Hematopoietic multipotent progenitor cell treated with erythropoietin and hydrocortisone succinate and interleukin-3 and kit ligand, for 4 days (in vitro differentiated cells): ENCODE measurements at places on chromosomes 1 and 21.

GRCh38 chr1:66788231-66788939 is 12.7 kb downstream of the INSL5 start:
- DNase-seq, result no peak

- no peak for DNase-seq
Observed at GRCh38 chr21:39885119-39885848, 18.0 kb downstream of the PCP4 start.

GRCh38 chr1:178031856-178032320 is 62.0 kb upstream of the RASAL2 start:
- DNase-seq, result peak; percentile 88

GRCh38 chr1:217465102-217465501 is 165.8 kb downstream of the GPATCH2 start:
- DNase-seq, result no peak

GRCh38 chr1:201142849-201143725 is 11.2 kb downstream of the TMEM9 start:
- DNase-seq, result no peak

DNA sequence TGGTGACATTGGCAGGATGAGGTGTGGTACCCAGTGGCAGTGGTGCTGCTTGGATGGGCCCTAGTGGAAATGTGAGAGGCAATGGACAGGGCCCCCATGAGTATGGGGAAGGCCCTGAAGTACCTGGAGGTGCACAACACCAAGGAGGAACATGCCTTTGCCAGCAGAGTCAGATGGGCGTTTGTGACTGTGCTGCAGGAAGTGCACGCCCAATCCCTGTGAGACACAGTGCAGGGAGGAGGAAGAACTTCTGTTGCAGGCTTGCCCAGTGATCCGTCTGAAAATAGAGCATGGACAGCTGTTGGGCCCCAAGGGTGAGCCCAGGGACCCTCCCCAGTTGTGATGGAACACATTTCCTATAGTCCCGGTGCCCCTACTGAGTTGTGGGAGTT is 42.7 kb downstream of the GJA5 start:
- peak; percentile 65 for DNase-seq

DNA sequence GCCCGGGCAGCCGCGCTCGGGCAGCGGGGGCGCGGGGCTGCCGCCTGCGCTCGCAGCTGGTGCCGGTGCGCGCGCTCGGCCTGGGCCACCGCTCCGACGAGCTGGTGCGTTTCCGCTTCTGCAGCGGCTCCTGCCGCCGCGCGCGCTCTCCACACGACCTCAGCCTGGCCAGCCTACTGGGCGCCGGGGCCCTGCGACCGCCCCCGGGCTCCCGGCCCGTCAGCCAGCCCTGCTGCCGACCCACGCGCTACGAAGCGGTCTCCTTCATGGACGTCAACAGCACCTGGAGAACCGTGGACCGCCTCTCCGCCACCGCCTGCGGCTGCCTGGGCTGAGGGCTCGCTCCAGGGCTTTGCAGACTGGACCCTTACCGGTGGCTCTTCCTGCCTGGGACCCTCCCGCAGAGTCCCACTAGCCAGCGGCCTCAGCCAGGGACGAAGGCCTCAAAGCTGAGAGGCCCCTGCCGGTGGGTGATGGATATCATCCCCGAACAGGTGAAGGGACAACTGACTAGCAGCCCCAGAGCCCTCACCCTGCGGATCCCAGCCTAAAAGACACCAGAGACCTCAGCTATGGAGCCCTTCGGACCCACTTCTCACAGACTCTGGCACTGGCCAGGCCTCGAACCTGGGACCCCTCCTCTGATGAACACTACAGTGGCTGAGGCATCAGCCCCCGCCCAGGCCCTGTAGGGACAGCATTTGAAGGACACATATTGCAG is 3.0 kb downstream of the ARTN start:
- DNase-seq, result peak; percentile 77

DNA sequence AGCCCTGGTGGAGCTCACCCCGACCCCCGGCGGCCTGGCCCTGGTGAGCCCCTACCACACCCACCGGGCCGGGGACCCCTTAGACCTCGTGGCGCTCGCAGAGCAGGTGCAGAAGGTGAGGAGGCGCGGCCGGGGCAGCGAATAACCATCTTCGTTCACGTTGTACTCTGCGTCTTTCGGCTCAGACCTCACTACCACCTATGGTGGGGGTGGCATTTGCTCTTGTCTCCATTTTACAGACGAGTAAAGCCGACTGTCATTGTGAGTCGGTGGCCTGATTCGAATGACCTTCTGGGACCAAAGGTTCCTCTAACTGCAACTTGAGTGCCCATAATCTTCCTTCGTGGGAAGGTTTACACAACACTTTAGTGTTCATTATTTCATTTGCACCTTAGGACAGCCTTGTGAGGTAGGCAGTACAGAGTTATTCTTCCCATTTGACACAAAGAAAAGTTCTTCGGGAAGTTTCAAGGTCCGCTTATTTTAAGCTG is 506 bp downstream of the C1orf50 start:
- DNase-seq, result peak; percentile 65

DNA sequence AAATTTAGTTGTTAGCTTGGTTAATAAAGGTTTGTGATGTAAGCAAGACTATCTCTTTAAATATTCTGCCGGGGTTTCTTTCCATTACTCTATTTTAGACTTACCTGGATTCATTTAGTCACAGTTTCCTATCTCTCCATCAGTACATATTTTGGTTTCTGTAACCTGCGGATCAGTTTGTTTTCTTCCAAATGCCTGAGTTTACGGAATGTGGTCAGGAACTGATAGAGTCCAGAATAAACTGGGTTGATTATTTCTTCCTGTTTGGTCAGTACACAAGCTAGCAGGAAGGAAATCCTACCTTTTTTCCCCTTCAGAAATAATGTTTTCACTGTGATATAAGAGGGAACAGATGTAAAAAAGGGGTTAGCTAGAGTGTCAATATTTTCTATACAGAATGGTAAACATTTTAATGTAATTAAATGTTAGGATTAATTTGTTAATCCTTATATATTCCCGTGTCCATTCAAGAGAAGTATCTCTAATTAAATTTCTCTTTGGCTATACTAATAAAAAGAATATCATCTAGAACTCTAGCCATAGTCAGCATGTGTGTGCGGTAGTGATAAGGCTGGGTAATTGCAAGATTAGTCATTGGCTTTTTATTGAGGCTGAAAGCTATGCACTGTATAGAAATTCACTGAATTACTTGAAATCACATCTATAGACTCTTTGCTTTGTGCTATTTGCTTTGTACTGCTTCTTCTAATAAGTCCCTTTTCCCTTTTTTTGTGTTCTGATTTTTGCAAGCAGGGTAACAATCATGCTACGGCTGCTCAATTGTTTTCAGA is 144.7 kb upstream of the ADGRL4 start:
- DNase-seq, result no peak

DNA sequence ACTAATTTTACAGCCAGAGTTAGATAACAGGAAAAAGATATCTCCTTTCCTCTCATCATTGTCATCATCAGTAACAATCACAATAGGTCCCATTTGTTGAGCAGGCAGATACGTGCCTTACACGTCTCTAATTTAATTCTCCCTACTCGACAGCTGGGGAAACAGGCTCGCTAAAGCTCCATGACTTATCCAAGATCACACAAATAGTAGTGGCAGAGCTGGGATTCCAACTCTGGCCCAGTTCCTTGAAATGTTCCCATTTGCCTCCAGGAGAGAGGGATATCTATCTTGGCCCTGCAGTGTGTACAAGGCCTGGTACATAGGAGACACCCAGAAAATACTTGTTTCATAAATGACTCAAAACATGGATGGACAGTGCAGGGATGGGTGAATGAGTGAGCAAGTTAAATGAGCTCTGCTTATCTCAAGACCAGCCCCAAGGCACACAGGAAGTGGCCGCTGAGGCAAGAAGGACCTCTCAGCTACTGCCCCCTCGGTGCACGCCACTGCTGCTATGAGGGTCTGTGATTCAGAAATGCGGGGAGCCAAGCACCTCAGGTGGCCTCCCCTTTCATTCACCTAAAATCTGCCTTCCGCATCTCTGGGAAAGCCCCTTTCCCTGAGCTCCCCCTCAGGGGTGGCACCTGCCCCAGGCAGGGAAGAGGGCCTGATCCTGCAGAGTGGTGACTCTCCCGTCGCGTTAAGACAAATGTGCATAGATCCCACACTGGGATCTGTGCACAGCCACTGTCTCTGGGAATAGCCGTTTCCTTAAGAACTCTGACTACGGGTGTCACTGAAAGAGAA is 3.6 kb downstream of the KCNN3 start:
- DNase-seq, result peak; percentile 54

DNA sequence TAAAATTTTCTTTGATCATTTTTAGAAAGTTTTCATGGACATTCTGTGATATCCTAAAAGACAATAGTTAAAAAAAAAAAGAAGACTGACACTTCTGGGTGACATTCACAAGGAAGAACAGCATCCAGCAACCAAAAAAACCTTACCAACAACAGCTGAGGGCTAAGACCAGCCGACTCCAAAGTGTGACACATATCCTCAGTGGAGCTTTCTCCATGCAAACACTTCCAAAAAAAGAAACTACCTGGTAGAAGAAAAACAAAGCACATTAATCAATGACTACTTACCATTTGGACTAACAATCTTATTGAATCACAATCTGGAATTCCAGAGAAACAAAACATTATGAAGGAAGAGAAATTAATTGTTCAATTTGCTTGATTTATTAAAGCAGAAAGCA is 88.2 kb downstream of the IARS2 start:
- no peak for DNase-seq

DNA sequence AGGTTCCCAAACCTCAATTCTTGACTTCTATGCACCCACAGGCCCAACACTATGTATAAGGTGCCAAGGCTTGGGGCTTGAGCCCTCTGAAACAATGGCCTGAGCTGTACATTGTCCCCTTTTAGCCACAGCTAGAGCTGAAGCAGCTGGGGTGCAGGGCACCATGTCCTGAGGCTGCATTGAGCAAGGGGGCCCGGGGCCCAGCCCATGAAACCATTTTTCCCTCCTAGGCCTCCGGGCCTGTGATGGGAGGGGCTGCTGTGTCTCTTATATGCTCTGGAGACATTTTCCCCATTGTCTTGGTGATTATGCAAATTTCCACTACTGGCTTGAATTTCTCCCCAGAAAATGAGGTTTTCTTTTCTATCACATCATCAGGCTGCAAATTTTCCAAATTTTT is 155.5 kb downstream of the FASLG start:
- DNase-seq, result no peak

- no peak for DNase-seq
Observed at GRCh38 chr1:117622726-117623125, 16.9 kb downstream of the TENT5C start.

DNA sequence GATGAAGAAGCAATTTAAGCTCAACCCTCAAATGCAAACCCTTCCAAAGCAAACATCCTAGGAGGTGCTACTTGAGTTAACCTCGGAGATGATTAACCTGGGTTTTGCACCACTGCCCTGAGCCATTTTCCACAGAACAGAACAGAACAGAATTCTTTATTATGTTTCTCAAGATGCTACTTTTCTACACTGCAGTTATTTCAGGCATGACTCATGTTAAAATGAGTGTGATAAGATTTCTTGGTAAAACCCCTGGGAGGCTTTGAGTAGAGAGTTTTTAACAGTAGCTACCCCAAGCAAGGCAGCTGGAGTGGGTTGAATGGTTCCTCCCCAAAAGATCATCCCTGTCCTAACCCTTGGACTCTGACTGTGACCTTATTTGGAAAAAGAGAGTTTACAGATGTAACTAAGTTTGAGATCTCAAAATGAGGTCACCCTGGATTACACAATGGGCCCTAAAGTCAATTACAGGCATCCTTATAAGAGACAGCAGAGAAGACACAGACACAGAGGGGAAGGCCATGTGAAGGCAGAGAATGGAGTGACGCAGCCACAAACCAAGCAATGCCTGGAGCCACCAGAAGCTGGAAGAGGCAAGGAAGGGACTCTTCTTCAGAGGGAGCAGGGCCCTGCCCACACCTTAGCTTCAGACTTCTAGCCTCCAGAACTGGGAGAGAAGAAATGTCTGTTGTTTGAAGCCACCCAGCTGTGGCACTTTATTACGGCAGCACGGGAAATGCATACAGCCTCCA is 153.4 kb downstream of the ETS2 start:
- DNase-seq, result peak; percentile 89

- no peak for DNase-seq
Observed at GRCh38 chr1:246383239-246383589, 123.9 kb downstream of the SMYD3 start.

DNA sequence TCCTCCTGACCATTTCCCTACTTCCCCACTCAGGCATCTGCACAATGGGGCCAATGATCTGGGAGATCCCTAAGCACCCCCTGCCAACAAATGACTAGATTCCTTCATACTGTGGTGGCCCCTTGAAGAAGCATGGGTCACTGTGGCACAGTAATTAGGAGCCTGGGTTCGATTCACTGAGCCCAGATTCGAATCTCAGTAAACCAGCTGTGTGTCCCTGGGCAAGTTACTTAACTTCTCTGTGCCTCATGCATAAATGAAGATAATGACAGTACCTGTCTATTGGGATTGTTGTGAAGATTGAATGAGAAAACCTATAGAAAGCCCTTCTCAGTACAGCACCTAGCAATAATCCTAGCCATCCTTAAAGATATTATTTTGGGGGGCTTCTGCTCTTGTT is 27.5 kb downstream of the SPAG17 start:
- DNase-seq, result no peak

GRCh38 chr1:4563586-4563985 is 90.8 kb upstream of the AJAP1 start:
- DNase-seq, result no peak

DNA sequence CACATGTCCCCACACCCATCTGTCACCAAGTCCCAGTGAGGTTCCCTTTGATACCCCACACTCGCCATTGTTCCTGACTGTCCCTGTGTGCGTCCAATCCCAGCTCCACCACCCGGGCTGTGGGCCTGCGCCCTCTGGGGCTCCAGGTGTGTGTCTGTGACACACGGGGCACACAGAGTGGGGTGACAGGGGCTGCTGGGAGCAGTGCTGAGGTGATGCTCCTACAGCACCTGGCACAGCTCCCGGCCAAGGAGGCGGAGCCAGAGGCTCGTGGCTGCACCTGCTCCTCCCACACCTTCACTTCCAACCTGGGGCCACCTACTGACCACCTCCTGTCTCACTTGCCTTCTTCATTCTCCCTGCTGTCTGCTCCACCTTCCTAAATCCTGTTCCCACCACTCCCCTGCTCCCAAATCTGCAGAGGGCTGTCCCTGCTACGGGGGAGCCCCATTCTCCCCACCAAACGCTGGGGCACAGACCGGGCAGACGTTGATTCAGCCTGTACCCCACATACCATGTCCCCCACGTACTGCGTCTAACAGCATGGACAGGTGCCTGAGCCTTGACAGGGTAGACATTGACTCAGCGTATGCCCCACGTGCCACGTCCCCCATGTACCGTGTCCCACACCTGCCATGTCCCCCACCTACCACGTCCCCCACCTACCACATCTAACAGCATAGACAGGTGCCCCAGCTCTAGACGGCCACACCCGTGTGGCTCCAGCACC is 16.4 kb downstream of the WDR4 start:
- no peak for DNase-seq

GRCh38 chr1:7470904-7471638 is 300.0 kb upstream of the VAMP3 start:
- no peak for DNase-seq

- DNase-seq, result no peak
Observed at GRCh38 chr1:25502957-25503356, 40.4 kb upstream of the LDLRAP1 start.
